Fibroblast of pulmonary artery (primary cell): ENCODE measurements at places on chromosomes 7 and 10.
A peak's percentile ranks its signal among the peaks of the same experiment; 100 is the strongest.

- DNase-seq = no peak
Observed at GRCh38 chr7:129703751-129704150, 92.2 kb downstream of the NRF1 start.

DNA sequence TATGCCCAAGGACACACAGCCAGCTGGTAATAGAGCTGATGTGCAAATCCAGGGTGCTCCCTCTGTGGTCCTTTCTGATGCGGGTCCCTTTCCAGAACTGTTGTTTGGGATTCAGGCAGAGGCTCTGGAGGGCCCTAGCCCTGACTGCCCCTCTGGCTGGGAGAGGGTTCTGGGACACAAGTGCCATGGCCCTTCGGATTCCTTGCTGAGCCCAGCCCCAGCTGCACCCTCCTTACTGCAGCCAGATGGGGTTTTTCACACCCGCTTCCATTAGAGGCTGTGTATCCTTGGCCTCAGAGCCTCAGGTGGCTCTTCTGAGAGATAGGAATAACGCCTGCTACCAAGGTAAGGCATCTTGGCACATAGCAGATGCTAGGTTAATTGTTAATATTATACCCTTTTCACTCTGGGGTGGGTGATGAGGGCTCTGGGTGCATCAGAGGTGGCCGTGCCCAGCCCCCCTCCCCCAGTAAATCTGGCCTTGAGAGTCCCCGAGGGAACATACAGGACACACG, 89.8 kb upstream of the LRRC4 start:
- DNase-seq = no peak

- DNase-seq = no peak
Observed at GRCh38 chr7:108722561-108722960, 152.9 kb downstream of the DNAJB9 start.

- no peak for DNase-seq
Observed at GRCh38 chr10:64365663-64366062, 844.5 kb downstream of the REEP3 start.

DNA sequence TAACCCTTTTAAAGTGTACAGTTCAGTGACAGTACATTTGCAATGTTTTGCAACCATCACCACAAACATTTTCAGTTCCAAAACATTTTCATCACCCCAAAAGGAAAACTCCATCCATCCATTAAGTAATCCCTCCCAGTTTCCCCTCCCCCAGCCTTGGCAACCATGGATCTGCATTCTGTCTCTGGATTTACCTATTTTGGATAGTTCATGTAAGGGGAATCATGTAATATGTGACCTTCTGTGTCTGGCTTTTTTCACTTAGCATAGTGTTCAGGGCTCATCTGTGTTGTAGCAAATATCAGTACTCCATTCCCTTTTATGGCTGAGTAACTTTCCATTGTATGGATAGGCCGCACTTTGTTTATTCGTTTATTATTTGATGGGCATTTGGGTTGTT, 13.0 kb downstream of the PALD1 start:
- DNase-seq = no peak

DNA sequence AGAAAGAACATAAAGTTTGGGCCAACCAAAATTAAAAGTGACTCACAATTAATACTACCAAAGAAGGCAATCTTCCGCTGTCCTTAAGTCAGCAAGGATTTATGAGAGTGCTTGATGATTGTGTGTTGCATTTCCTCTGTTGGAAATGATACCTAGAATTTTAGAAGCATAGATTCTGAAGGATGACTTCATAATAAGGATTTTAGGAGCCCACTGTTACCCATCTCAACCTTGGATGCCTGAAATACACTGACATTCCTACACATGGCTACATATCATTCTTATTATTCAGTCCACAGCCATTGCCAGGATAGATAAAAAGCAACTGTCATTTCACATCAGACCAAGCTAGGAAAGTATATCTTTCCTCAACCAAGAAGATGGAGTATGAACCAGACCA, 823.8 kb downstream of the LRMDA start:
- no peak for DNase-seq

DNA sequence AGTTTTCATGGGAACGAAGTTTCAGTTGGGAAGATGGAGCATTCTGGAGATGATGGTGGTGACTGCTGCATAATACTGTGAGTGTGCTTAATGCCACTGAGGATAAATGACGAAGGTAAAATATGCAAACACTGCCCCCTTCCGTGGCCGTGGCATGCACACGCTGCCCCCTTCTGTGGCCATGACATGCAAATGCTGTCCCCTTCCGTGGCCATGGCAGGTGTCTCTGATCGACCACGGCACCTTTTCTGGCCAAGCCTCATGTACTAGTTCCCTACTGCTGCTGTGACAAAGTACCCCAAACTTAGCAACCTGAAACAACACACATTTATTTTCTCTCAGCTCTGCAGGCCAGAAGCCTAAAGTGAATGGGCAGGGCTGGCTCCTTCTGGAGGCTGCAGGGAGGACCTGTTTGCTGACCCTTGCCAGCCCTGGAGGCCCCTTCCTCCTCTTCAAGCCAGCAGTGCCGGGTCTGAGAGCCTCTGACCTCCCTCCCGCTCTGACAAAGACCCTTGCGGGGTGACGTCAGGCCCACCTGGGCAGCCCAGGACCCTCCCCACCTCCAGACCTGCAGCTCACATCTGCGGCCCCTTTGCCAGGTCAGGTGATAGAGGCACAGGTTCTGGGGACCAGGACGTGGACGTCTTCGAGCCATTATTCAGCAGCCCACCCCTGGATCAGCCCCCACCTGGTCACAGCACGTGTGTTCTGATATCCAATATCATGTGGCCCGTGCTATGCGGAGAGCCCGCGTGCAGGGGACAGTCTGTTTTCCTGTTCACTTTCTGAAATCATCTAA, 82.0 kb downstream of the MICALL2 start:
- no peak for DNase-seq

- peak; percentile 62 for DNase-seq
Observed at GRCh38 chr7:151088856-151089699, 2.8 kb downstream of the AGAP3 start.

- DNase-seq = no peak
Observed at GRCh38 chr10:69974551-69975155, 78.0 kb upstream of the MACROH2A2 start.

GRCh38 chr10:89019569-89020327, 29.1 kb downstream of the FAS start:
- DNase-seq = no peak

GRCh38 chr7:17580141-17580540, 281.7 kb downstream of the AHR start:
- peak; percentile 83 for DNase-seq

- no peak for DNase-seq
Observed at GRCh38 chr10:21213381-21213780, 312.1 kb downstream of the SKIDA1 start.

DNA sequence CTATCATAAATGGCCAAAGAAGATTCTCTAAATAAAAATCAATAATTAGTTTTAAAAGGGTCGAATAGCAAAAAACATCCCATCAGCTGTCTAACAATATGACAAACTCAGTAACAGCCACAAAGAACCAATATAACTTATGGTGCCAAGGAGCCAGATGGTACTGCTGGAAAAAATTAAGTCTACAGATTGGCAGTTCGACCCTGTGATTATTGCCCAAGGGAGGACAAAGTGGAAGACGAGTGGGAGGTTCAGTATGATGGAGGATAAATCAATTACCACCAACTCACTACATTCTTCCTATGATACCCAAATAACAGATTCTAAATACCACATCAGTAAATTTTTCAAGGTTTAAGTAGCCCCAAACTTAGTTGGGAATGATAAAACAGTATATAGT, 49.0 kb downstream of the SKAP2 start:
- no peak for DNase-seq

DNA sequence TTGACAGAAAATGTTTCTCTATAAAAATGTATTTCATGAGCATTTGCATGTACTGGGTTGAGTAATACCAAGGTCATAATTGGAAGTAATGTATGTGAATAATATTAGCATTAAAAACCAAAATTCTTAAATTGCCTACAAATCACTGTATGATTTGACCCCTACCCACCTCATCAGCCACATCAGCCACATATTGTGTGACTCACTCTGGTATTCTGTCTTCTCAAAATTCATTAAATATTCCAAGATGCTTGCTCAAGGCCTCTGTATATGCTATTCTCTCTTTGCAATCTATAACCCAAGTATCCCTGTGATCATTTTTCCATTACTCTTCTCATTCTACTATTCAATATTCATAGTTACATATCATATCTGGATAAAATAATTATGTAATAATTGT, 21.4 kb downstream of the POT1 start:
- DNase-seq = no peak

DNA sequence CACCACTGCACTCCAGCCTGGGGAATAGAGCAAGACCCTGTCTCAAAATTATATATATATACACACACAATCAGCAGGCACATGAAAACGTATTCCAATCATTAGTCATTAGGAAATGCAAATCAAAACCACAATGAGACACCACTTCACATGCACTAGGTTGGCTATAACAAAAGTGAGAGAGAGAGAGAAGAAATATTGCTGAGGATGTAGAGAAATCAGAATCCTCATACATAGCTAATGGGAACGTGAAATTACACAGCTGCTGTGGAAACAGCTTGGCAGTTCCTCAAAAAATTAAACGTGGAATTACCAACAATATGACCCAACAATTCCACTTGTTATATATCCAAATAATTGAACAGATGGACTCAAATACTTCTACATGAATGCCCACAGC, 43.3 kb upstream of the CNNM1 start:
- DNase-seq = no peak

GRCh38 chr10:70125918-70126552, 6.6 kb downstream of the AIFM2 start:
- no peak for DNase-seq

DNA sequence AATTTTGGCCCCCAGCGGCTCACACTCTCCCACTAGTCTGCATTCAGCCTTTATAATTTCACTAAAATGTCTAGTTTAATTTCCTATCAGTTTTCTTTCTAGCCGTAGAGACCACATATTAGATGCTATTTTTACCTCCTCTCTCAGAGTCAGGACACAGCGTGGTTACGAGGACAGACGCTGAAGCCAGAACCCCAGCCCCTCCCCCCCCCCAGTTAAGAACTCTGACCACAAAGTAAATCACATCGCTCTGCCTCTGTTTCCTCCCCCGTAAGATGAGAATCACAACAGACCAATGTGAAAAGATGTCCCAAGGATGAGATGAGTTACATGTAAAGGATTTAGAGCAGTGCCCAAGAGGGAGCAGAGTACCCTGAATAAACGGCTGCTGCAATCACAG, 11.1 kb upstream of the TARP start:
- no peak for DNase-seq

DNA sequence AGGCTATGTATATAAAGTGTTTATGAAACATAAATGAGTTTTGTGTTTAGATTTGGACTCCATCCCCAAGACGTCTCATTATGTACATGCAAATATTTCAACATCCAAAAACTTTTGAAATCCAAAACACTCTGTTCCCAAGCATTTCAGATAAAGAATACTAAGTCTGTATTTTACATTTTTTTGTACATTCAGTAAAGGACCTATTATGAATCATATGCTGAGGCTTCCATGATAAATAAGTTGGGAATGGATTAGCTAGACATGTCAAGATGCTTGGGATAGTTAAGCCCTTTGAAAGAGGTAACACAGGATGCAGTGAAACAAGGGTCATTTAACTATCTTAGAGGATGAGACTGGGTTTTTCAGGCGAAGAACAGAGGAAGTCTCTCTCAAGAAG, 262.9 kb downstream of the SNX13 start:
- peak; percentile 78 for DNase-seq

- DNase-seq = no peak
Observed at GRCh38 chr10:124694481-124695220, 49.5 kb downstream of the FAM53B start.

GRCh38 chr7:28539289-28539981, 127.1 kb downstream of the CREB5 start:
- DNase-seq = no peak

GRCh38 chr7:78444267-78444666, 645.7 kb downstream of the PHTF2 start:
- DNase-seq = no peak

GRCh38 chr7:123621707-123622106, 20.1 kb downstream of the ASB15 start:
- DNase-seq = no peak

DNA sequence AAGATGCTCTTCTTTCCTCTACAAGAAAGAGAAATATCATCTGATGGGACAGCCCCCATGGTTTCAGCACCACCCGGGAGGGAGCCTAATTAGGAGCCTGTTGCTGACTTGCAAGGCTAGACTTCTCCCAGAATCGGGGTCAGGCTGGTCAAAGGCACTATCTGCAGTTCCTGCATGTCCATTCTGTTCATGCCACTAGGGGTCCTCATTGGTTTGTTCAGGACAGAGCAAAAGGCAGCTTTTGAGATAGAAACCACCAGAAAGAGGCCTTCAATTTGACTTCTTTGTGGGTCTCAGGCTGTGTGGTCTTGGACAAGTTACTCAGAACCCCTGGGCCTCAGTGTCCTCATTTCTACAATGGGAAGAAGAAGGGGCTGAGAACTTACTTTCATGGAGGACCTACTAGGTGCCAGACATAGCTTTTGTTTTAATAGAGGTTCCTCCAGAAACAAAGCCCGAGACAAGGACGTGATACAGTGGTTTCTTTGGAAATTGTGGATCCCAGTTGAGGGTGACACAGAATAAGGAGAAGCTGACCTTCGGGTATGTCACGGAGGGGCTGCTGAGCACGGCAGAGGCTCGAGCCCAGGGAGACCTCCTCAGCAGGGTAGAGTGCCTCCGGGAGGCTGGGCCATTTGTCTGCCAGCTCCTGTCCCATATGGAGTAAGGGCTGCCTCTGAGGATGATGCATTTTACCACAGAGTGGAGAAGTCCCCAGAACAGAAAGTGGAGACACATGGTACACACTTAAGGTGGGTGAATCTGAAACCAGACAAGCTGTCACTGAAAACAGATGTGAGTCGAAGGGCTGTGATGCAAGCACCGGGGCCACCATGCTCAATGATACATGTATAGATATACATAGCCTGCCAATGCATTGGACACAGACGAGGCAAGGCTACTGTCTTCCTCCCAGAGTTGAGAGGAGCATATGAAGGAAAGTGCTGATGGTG, 33.1 kb upstream of the NEUROD6 start:
- peak; percentile 50 for DNase-seq

GRCh38 chr7:2873686-2874551, 29.8 kb upstream of the GNA12 start:
- DNase-seq = peak; percentile 95

DNA sequence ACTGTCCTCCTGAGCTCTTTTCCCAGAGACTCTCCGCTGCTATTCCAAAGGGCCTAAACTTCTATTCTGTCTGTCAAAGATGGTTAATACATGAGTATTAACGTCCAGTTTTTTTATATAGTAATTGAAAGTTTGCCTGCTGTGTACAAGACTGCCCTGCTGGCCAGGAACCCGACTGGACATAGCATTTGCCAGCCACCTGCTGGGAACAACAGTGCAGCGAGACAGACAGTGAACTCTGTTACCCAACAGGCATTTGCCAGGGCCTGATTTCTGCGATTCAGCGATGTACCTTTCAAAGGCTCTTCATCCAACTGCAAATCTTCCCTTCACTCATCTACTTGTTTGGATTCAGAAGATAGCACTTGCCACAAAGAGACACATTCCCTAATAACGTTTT, 128.8 kb upstream of the SEM1 start:
- DNase-seq = no peak
